Activated CD4-positive, alpha-beta T cell treated with anti-CD3 and anti-CD28 coated beads, Interleukin-2, amount 10 ng/mL, durations not matched to agents 24 days and 14 days (primary cell): ENCODE measurements at places on chromosomes 1 and 21. TPM values are rescaled to one million over a fixed set of nuclear protein-coding genes. Genes with fewer than 3 reads are reported as not detected.

- no peak for DNase-seq
- H3K4me3 ChIP-seq: no peak overlapping the region
- H3K36me3 ChIP-seq: no peaks in the 10 kb centered on the region
- no peak overlapping the region for H3K27ac ChIP-seq
These were observed 452.7 kb downstream of the NUF2 start for GRCh38 chr1:163774401-163774945.

DNA sequence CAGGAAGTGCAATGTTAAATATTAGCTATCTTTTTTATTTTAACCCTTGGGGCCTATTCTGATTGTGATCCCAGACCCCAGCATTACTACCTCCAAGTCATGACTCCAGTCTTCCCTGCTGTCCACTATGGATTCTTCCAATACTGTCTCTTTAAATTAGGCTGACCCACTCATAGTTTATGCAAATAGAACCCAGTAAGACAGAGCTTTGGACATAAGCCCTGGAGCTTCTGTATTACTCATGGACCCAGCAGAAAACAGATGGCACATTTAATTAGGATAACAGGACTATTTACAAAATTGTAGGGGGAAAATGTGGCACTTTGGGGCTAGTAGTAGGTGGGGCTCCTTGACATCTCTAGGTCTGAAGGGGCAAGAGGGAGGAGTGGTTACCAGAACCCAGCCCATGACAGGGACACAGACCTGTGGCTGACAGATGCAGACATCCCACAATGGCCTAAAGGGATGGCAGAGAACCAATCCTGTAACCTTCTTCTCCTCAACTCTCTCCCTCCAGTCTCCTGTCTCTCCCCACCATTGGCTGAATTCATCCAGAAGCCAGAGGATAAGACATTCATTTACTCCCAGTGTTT, 233.5 kb downstream of the OMA1 start:
- H3K36me3 ChIP-seq: no peaks in the 10 kb centered on the region
- H3K4me3 ChIP-seq: no peak overlapping the region
- H3K4me1 ChIP-seq: no peaks in the 10 kb centered on the region

- no peak overlapping the region for H3K4me3 ChIP-seq
- peaks cover 3% of the 10 kb centered on the region for H3K4me1 ChIP-seq
- peaks cover 2% of the 10 kb centered on the region for H3K36me3 ChIP-seq
- no peaks in the 10 kb centered on the region for H3K27me3 ChIP-seq
- H3K27ac ChIP-seq: no peak overlapping the region
These were observed 16.6 kb upstream of the RNF223 start for GRCh38 chr1:1090424-1091343.

OR14K1 gene
- total RNA-seq: not detected in 2 replicates

DNA sequence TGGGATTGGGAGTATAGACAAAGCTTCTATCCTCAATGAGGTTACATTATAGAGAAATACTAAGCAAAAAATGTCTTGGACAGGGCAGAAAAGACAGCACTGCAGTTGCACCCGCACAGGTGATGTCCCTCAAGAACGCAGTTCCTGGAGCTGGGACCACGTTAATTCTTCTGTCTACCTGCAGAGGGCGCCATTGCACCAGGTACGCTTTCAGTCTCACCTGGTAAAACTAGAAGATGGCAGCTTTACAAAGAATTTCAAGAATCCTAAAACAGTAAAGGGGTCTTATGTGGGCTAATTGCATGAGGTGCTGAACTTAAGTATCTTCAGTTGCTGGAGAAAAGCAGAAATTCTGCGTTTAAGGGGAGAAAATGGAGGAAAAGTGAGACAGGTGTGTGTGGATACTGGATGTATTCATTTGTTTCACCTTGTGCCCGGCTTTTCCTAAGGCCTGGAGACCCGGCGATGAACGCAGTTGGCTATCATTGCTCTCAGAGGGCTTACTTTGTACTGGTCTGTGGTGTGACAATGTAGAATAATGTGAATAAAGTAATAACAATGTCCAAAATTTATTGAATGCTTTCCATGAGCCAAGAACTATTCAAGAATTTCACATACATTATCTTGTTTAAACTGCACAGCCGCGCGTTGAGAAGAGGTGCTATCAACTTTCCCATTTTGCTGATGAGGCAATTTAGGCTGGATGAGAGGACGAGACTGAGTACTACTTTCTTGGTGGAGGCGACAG, 276.3 kb upstream of the GREM2 start:
- no peak overlapping the region for H3K4me3 ChIP-seq
- no peak overlapping the region for H3K27ac ChIP-seq
- H3K27me3 ChIP-seq: no peaks in the 10 kb centered on the region
- H3K4me1 ChIP-seq: no peaks in the 10 kb centered on the region

- no peak for DNase-seq
- no peak overlapping the region for H3K4me3 ChIP-seq
- H3K4me1 ChIP-seq: no peaks in the 10 kb centered on the region
- peaks cover 4% of the 10 kb centered on the region for H3K27me3 ChIP-seq
- no peaks in the 10 kb centered on the region for H3K36me3 ChIP-seq
These were observed 22.7 kb downstream of the MATN1 start for GRCh38 chr1:30700528-30701257.

SLC16A4 gene
- total RNA-seq: 0.43 and 0.44 TPM in 2 replicates

- no peaks in the 10 kb centered on the region for H3K36me3 ChIP-seq
- no peak overlapping the region for H3K4me3 ChIP-seq
- no peaks in the 10 kb centered on the region for H3K4me1 ChIP-seq
- no peaks in the 10 kb centered on the region for H3K27me3 ChIP-seq
- no peak overlapping the region for H3K27ac ChIP-seq
These were observed 49.1 kb upstream of the CCDC27 start for GRCh38 chr1:3702990-3703728.

LRRC53 gene
- total RNA-seq: not detected in 2 replicates
